ENCODE measurements at places on chromosomes 1 and 21. TPM values are rescaled to one million over a fixed set of nuclear protein-coding genes. Genes with fewer than 3 reads are reported as not detected.

The TBX19 gene
- total RNA-seq: 0.47 TPM

The CCDC24 gene
- total RNA-seq: 1.0 TPM

The SIKE1 gene
- total RNA-seq: 59.0 TPM

DNA sequence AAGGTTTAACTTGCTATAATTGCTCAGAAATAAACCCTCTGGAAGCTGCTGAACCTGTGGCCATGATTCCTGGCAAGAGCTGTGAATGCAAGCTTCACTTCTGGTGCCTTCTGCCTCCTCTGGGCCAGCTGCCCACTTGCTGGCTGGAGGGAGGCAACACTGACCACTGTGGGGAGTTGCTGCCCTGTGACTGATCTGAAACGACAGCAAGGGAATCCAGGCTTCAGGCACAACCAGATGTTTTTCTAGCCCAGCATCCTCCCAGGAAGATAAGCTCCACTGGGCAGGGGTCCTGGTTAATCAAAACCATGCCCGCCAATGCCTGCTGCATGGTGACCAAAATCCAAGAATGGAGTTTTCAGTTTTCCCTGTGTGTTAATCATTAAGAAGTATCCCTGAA lies 180.0 kb upstream of the HMGB4 start:
- no peak for DNase-seq

DNA sequence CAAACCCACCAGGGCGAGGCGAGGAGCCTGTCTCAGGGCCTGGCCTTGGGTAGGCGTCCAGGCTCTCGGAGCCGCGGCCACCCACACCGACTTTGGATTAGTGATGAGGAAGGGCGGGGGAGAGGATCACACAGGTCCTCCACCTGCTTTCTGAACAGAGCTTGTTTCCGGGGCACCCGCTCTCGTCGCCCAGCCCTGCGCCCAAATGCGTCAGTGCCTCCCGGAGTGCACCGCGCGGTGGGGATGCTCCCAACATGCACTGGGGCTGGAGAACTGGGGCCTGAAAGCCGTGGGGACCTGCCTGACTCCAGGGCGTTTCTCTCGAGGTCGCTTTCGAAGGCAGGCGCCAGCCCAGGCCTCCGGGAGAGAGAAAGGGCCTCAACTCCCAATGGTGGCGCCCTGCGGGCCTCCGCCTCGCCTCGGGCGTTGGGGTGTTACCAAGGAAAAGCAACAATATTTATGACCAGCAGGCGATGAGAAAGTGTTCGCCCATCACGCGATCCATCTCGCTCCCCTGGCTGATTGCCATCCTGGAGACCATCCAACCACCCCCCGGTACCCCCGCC lies 8.9 kb upstream of the LHX8 start:
- no peak for DNase-seq

Measured in NCI-H460 (cell line).